Stimulated activated CD8-positive, alpha-beta memory T cell treated with anti-CD3 and anti-CD28 coated beads, Interleukin-15, amount 100 ng/mL, for 1 hour (primary cell): ENCODE measurements at places on chromosomes 6 and 20.

DNA sequence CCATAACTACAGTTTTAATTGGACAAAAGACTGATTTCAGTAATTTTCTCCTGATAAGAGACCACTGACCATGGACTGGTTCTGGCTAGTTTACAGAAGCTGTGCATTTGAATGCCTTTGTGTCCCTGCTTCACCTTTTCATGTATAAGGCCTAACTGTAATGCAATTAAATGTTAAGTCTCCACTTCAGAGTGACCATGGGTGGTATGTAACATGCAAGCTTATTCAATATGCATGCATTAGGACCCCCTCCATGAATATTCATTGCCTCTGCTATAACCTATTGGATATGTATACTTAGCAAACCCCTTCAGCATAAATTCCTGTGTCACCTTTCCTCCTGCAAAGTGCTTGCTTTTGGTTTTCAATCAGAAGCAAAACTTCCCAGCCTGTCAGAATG is 2.2 kb downstream of the UBD start:
- DNase-seq: no peak

- DNase-seq: no peak
These were observed 267.2 kb upstream of the ECI2 start for GRCh38 chr6:4402477-4402976.

DNA sequence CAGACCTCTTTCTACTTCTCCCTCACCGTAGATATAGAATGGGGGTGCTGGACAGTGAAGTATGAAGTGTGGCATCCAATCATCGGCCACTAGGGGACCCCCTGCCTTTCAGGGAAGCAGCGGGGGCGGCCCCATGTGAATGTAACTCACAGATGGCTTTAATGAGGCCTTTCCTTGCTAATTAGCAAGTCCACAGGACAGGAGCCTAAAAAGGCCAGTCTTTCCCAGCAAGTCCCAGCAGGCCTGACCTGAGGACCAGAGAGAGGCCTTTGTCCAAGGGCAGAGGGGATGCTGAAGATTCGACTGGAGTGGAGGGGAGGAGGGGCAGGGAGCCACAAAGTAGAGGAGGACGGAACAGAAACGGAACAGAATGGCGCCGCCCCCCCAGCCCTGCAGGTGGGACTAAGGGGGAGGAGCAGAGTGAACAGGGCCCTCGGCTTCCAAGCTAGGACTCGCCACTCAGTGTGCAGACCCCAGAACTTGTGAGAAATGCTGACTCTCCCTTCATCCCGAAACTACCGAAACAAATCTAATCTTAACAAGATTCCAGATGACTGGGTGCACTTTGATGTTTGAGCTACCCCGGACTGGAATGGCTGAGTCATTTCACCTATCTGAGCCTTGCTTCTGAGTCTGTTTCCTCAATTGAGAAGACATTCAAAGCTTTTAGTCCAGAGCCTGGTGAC is 5.8 kb downstream of the C6orf132 start:
- DNase-seq: peak; percentile 8

GRCh38 chr20:49435639-49436038 is 46.8 kb downstream of the KCNB1 start:
- no peak for DNase-seq

DNA sequence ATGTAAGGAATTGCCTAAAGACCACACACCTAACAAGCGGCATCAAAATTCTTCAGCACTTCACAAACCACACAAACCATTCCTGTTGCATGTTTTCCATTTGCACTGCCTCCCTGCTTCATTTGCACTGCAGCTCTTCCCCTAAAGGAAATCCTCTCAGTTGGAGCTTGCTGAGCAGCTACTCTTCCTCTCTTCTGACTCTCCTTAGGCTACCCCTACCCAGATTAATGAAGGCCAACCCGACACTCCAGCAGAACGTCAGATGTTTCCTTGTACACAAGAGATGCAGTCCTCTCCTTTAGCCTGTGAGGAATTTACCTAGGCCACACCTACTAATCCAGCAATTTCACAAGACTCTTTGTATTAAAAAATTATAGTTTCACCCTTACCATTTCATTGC is 8.1 kb downstream of the BEND6 start:
- no peak for DNase-seq

- DNase-seq: no peak
These were observed 51.7 kb downstream of the CNKSR3 start for GRCh38 chr6:154458565-154459470.

GRCh38 chr20:29408034-29408695 is 1849.3 kb upstream of the DEFB115 start:
- no peak for DNase-seq

GRCh38 chr20:43938017-43938655 is 23.5 kb downstream of the TOX2 start:
- DNase-seq: no peak

DNA sequence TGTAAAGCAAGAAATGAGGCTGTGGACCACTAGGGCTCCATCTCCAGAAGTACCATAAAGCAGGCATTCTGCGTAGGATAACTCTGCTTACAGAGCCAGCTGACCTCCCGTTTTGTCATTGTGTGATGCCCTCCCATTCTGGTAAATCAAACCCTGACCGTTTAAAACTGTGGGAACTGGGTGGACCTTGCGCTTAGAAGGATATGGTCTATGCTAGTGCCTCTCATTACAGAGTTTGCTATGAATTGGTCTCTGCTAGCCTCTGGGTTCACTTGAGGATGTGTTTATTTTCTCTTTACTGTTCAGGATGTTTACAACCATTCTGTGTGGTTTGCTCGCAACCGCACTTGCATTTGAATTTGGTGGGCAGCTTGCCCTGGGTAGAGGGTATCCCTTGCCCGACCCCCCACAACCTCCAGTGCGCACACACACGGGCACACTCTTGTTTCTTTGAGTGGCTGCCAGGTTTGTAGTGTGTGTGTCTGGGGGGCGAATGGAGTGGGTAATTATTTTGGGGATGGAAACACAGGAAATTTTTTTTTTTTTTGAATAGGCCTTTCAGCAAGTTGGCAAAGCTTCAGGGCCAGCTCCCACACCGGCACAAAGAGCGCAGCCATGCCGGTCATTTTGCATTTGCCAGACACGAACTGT is 198.3 kb downstream of the JARID2 start:
- no peak for DNase-seq

GRCh38 chr20:44123251-44123650 is 63.7 kb downstream of the JPH2 start:
- no peak for DNase-seq

DNA sequence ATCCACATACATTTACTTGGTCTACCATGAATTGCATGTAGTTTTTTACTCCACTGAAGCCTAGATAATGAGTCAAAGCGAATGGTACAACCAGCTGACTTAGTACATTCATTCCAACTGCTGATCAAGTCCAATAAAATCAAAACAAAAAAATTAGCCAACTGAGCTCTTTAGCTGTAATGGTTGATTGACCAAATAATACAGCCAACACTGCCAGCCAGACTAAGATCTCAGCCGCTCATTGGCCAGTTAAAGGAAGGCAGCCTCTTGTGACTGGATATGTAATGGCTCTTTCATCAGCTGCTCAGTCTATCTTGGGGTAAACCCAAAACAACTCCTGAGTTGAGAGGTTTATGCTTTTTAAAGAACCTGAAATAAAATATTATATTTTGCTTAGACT is 204.3 kb upstream of the RSPO3 start:
- no peak for DNase-seq

GRCh38 chr6:91633374-91634111 is 1046.7 kb upstream of the MAP3K7 start:
- DNase-seq: no peak

DNA sequence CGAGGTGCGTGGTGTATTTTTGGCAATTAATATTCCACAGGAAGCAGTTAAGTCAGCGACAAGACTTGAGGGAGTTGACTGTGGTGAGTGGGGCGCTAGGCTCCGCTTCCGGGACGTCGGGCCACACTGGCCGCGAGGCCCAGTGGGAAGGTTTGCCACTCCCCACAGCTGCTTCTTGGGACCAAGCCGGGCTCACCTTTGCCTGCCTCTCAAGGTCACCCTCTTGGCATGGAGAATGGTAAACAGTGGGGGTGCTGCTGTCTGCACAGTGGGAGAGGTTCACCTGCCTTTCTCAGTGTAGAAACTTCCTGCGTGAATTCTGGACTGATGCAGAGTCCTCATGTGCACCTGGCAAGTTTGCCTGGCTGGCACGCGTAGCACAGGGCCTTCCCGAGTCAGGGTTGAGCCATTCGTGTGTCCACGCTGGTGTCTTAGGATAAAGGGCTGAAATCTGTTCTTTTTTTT is 6.4 kb downstream of the OSBPL2 start:
- DNase-seq: no peak

DNA sequence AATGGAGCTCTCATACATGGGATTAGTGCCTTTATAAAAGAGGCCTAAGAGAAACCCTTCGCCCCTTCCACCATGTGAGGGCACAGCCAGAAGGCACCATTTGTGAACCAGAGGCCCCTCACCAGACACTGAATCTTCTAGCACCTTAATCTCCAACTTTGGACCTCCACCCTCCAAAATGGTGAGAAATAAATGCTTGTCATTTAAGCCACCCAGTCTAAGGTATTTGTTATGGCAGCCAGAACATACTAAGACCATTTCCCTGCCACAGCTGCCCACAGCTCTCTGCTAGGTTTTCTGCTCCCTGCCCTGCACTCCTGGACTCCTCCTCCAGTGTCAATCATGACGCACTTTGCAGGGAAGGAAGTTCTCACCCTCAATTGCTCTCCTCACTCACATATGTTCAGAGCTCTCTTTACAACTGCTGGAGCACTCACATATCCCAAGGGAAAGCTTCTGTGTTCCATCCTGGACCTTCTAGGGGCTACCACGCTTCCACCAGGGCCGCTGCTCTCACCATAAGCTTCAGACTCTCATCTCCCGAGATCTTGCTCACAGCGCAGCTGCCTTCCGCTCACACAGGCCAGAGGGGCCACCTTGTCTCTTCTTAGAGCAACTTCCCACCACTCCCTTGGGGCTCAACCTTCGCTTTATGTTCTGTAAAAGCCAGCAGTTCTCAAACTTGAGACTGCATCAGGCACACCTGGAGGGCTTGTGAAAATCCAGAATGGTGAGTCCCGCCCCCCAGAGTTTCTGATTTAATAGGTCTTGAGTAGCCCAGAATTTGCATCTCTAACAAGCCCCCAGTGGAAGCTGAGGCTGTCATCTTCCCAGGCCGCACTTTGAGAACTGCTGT is 1.6 kb upstream of the LY86 start:
- DNase-seq: no peak

DNA sequence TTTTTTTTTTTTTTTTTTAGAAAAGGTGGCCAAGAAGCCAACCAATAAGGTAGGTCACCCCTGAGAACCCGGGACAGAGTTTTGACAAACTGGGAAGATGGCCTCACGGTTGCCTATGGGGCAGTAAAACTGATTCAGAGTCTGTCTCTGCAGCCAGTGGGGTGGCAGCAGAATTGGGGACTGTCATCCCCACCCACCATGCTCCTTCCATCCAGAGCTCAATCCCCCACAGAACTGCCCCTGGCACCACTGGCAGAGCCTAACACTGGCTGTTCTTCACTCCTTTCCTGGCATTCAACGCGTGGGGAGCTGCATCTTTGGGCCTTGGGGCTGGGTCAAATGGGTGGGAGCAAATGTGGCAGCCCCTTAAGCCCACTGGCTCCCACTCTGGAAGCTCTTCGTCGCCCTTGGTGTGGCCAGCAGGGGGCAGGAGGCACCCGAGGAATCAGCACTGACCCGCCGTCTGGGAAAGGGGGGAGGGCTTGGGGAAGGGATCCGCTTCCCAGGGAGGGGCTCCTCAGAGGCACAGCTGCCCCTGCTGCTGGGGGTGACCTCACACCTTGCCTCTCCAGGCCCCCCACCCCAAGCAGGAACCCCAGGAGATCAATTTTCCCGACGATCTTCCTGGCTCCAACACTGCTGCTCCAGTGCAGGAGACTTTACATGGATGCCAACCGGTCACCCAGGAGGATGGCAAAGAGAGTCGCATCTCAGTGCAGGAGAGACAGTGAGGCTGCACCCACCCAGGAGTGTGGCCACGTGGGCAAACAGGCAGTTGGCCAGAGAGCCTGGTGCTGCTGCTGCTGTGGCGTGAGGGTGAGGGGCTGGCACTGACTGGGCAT is 10.4 kb downstream of the CD40 start:
- no peak for DNase-seq

DNA sequence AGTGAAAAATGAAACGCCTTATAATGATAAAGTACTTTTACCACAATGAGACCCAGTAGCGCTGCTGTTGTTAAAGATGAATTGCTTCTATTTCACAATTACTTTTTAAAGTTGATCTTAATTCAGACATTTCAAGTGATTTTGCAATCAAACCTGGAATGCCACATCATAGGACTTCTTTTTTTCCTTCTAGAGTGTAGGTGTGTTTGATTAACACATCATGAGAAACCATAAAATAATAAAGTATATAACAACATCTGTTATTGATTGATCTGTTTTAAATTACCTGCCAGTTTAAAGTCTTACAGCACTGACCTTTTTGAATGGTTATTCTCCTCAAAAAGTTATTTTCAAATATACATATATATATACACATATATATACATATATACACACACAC is 38.6 kb downstream of the HEBP2 start:
- DNase-seq: no peak

GRCh38 chr6:33689879-33690278 is 21.6 kb downstream of the UQCC2 start:
- DNase-seq: no peak

DNA sequence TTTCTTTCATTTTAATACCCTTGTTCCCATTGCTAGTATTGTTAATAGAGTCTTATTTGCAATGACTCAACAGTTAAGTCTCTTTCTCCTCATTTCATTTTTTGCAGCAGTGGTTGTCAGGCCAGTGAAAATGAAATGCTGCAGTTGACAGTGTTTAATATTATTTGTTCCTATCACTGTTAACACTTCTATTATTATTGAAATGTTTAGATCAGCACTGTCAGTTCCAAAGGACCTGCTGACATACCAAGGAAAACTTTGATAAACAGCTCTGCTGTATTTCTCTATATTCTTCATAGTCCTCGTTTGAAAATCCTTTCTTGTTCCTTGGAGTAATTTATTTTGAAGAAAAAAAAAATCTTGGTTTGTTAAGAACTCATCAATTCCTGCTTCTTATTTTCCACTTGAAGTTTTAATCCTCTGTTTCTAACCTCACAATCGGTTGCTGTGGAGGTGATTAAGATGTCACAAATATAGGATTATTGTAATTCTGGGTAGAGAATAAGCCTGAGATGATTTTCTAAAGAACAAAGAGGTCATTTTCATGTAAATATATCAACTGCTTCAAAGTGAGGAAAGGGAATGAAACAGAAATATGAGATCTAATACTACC is 1065.9 kb upstream of the CITED2 start:
- no peak for DNase-seq

- no peak for DNase-seq
These were observed 23.9 kb upstream of the KIF13A start for GRCh38 chr6:18011287-18011686.

DNA sequence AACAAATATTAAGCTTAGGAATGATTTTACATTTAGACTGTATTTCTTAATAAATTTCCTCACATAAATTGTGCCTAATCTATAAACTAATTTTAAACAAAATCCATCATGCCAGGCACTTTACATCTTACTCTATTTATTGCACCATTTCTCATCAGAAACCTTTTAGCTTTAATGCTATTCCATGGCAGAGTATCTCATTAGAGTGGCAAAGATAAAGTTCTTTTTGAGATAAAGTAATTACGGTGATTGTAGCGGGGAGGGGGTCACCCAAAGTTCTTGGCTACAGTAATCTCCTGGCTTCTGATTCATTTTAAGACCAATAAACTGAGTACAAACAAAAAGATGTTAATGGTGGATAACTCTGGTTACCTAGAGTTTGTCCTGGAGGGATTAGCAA is 532.1 kb downstream of the PRKN start:
- DNase-seq: no peak
